ENCODE measurements at places on chromosomes 3 and 15.

DNA sequence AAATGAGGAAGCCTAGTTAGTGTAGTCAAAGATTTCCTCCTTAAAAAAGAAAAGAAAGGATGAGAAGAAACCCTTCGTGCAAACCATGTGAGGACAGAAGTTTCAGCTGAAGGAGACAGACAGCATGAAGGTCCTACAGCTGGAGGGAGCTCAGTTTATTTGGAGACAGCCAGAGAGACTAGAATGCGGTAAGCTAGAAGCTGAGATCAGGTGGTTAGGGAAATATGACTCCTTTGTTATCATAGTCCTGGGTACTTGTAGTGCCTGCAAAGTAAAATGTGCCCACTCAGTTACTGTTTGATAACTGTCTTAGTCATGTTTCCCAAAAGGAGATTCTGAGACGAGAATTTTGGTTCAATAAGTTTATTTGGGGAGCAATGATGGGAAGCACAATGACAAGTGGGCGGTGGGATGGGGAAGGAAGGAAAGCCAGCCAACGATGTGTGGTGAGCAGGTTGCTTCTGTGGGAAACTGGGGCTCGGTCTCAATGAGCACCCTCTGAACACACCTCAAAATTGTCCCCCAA lies 178.8 kb upstream of the SNTN start:
- no peak for DNase-seq

- no peak for DNase-seq
Observed at GRCh38 chr15:41922353-41922752, 28.5 kb upstream of the SPTBN5 start.

- DNase-seq: no peak
Observed at GRCh38 chr3:126358816-126359181, 1.6 kb upstream of the KLF15 start.

GRCh38 chr15:80599359-80599758 lies 95.8 kb upstream of the ABHD17C start:
- no peak for DNase-seq

DNA sequence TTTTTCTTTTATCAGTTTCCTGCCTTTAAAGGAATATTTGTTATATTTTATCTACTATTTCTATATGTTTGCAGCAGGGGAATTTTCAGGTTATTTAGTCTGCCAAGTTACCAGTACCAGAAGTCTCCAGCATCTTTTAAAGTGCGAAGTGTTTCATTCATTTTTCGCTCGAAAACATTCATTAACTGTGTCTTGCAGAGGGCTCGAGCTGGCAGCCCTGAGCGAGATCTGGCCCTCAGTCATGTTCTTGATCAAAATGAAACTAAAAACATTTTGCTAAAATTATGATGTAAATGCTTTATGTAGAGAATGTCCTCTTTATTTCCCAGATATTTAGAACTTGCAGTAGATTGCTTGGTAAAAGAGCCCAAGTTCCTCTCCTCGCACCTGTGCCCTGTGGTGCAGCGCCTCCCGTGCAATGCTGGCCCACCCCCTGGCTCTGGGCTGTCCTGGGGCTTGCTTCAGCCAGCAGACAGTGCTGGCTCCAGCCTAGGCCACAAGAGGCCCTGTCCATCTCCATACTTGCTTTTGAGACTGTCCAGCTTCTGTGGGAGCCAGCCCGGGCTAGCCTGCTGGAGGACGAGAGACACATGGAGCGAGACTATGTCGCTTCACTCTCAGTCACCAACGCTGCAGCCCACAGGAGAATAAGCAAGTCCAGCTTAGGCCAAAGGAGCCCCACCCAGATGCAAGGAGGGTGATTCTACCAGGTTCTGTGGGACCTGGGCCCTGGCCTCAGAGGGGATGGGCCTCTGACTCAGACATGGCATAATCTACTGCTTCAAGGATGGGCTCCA lies 71.9 kb upstream of the PRR23E start:
- DNase-seq: peak; percentile 7

DNA sequence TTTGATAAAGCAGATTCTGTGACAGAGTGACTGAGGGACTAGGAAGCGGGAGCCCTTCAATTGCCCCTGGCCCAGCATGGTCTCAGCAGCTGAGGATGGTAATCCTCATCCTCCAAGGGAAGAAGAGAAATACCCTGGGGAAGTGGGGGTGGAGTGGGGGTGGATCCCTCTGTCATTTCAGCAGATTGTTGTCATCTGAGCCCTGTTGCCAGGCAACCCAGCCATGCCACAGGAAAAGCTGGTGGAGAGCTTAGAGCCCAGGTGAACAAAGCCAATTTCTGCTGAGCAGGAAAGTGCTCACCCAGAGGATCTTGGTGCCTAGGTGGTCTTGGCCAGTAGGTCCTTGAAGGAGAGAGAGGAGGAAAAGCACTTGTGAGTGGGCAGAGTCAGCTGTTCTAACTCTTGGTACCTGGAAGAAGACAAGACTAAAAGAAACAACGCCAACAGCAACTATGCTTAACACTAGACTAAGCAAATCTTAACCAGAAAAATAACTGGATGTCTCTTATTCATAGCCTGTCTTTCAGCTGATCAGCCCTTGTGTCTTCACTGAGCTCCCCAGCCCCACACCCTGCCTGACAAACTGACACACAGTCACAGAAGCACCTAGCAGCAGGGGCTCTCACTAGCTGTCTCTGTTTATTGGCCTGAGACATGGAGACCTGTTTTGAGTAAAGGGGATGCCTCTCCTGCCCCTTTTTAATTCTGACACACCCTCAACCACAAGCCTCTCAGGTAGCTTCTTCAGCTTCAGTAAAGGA lies 40.1 kb upstream of the DCLK3 start:
- no peak for DNase-seq

DNA sequence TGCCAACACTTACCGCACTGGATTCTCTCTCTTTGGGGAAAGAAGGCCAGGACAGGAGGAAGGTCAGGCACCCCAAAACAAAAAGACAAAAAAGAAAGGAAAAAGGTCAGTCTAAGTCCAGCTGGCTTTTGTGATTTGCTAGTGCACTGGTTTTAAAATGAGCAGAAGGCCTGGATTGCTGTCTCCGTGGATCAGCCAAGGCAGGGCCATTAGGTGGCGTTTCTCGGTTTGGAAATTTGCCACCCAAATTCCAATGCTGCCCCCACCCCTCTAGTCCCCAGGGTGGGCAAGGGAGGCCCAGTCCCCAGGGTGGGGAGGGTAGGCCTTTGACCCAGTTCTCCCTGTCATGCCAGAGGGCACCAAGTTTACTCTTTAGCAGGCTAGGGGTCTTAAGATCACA lies 33.3 kb downstream of the TLE3 start:
- no peak for DNase-seq

GRCh38 chr3:62586356-62586755 lies 213.0 kb upstream of the FEZF2 start:
- DNase-seq: no peak

- no peak for DNase-seq
Observed at GRCh38 chr3:111496894-111497559, 45.0 kb upstream of the CD96 start.

DNA sequence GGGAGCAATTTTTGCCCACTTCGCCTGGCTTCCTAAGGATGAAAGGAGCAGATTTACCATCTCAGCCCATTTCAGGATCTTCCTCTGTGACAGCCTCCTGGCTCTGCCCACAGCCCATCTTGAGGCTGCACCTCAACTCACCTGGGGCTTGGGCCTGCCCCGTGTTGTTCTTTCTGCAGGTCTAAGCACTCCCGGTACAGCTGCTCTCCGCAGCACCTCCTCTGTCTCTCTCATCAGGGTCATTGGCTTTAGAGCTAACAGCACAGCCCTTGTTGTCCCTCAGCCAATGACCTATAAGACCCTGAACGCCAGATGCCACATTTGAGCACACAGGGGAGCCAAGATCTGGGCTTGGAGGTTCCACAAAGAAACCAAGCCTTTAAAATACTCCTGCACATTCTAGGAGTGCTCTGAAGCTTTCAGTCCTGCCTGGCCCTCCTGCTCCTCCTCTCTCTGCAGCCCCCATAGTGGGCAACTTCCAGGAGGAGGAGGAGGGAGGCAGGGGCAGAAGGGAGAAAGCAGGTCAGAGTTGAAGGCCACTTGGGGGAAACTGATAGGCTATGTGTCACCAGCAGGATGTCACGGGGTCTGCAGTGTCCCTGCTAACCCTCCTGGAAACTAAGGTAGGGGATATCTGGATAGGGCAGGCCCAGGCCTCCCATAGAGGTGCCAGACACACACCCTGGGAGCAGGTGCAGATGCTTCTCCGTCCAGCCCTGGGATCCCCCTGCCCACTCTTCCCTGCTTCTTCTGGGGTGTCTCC lies 115.6 kb downstream of the ETFA start:
- peak; percentile 35 for DNase-seq

- DNase-seq: no peak
Observed at GRCh38 chr15:71600237-71600636, 210.1 kb upstream of the NR2E3 start.

DNA sequence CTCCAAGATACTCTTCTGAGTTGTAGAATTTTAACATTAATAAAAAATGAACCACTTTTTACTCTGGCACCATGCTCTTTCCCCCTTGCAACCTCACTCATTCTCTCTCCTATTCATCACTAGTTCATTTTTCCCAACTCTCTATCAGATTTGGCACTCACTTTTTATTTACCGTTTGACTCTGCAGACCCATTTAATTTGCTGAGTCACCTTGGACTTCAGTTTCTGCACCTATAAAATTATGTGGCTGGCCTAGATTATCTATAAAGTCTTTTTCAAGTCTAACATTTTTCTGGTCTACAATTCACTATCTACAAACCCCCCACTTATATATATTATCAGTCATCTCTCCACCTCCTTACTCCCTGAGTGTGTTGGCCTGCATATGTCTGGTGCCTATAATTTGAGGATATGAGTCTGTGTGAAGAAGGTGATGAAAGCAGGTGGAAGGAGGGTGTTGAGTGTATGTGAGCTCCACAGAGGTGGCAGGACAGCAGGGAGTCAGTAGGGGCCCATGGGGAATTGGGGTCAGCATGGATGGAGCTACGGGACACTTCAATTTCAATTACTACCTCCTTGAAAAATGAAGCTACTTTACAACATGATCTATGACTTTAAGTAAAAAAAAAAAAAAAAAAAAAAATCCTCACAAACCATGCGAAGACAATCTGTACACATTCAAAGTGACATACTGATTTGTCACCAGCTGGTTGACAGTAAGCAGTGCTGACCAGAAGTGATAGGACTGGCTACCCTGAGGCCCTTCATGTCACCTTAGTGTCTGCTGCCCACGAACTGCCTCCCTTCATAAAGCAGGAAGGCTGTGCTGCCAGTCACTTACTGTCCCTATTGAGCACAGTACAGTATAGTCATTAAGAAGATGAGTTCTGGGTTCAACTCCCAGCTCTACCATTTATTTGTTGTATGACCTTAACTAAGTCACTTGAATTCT lies 334.2 kb upstream of the IL12A start:
- DNase-seq: no peak

- no peak for DNase-seq
Observed at GRCh38 chr3:112046599-112046998, 12.1 kb downstream of the TMPRSS7 start.

GRCh38 chr3:108208831-108209230 lies 13.4 kb downstream of the IFT57 start:
- DNase-seq: no peak

DNA sequence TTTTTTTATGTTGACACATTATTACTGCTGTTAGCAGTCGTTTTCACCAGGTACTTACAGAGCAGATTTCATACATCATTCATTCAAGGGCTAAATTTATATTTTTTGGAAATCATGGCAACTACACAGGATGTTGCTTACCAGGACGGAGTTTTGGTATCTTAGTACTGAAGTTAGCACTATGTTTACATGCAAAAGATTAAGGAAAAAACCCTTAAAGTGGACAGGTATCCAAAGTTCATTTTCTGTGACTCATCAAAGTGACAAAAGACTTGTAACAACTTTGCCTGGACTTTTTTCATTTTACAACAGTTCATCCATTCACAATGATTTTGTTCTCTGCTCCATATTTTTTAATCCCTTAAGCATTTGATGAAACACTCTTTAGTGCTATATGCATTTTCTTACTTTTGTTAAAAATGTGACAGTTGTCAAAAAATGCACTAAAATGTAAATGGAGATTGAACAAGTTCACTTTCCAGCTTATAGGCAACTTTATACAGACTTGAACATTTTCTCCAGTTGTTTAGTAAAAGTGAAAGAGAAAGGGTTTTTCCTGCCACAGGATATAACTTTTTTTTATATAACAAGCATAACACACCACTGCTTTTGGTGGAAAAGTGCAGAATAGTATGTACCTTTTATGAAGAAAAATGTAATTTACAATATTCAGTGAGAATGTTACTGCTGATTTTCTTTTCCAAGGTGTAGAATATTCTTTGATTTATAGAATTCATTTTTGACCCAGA lies 104.1 kb downstream of the STT3B start:
- DNase-seq: no peak

- no peak for DNase-seq
Observed at GRCh38 chr15:32852771-32853170, 135.0 kb downstream of the GREM1 start.

GRCh38 chr3:60094392-60094947 lies 1044.6 kb upstream of the CFAP20DC start:
- DNase-seq: no peak

DNA sequence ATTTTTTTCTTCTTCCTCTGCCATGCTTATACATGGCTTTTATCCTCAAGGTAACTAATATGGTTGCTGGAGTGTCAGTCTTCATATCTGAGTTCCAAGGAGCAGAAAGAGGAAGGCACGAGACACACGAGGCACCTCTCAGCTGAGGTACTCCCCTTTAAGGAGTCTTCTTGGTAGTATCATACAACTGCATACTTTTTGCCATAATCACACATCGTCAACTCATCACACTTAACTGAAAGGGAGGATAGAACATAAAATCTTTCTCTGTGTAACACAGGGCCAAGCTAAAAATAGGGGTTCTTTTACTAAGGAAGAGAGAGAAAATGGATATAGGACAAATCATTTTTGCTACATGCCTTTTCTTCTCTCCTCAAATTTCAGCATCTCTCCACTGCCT lies 104.2 kb downstream of the OXSM start:
- DNase-seq: no peak

DNA sequence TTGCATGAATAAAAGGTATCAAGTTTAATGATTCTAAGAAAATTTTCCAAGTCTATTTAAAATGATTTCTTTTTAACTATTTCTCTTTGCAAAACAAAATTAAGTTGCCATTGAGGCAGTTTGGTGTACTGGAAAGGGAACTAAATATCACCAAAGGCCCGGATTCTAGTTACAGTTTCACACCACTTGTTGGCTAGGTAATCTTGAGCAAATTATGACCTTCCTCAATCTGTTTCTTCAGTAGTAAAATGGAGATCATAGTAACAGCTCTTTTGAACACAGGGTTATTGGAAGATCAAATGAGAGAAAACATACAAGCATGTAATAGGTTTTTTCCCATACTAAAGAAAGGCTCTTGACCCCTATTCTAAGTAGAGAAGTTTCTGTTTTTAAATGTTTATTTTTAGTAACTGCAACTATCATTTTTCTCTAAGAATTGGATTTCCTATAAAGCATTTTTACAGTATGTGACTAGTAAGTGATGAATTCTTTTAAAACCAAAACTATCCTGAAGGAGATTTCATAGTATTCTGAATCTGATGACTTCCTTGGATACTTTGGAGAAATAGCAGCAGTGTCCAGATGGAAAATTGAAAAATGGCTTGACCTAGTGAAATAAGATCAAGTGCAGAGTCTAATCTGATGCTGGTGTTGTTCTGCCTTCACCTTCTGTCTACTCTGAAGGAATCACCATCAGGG lies 15.7 kb downstream of the SCAANT1 start:
- no peak for DNase-seq

All from right forelimb (tissue), 1 donor.